ENCODE measurements at places on chromosomes 13 and 19.

GRCh38 chr13:45109102-45109720 is 11.1 kb upstream of the GTF2F2 start:
- DNase-seq, result no peak

- DNase-seq, result no peak
These were observed 17.5 kb downstream of the BORA start for GRCh38 chr13:72745260-72745659.

DNA sequence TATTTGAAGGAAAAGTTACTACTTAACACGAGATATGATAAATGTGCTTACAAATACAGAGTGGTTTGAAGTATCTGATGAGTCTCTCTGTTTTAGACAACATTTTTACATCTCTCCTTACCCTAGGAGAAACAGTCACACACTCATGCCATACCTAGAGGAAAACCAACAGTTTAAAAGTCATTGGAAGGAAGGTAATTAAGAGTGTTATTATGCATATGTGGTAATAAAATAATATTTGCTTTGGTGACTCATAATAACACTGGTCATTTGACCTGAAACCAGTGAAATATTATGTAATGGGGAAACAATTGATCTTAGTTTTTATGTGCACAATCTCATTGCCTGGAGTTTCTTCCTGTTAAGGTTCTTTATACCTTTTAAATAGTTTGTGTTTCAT is 136.9 kb upstream of the SOX21 start:
- no peak for DNase-seq

GRCh38 chr19:7933828-7934725 is 8.1 kb upstream of the CTXN1 start:
- DNase-seq, result no peak

- no peak for DNase-seq
These were observed 306.8 kb downstream of the KCNRG start for GRCh38 chr13:50322006-50322405.

- no peak for DNase-seq
These were observed 1.5 kb downstream of the LIG1 start for GRCh38 chr19:48168689-48169088.

- no peak for DNase-seq
These were observed 23.4 kb upstream of the TCF3 start for GRCh38 chr19:1675633-1676350.

DNA sequence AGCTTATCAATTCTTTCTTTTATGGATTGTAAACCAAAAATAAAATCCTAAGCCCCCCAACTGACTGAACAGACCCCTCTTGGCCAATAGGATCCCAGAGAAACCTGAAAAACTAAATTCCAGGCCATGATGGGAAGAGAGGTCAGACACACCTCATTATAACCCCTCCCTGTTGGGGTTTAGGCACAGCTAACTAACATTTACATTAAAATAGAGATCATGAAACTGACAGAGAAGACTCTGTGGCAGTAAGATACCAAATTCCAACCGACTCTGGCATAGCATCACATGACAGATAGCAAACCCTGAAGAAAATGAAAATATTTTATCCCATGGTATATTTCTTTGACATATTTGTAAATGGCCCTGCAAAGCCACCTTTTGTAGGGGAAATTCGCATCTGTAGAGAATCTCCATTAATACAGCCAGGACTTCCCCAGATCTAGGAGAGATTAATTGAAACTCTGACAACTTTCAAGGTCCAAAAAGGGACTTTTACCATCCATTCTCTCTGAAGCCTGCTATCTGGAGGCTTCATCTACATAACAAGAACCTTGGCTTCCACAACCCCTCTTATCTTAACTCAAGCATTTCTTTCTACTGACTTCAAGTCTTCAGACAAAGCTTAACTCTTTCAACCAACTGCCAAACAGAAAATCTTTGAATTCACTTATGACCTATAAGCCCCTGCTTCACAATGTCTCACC is 27.1 kb upstream of the GAS6 start:
- DNase-seq, result no peak
